ENCODE measurements at places on chromosomes 11 and 22. TPM values are rescaled to one million over a fixed set of nuclear protein-coding genes. Genes with fewer than 3 reads are reported as not detected.

SLC25A22 gene
- total RNA-seq, result 93.9 TPM

HORMAD2 gene
- total RNA-seq, result not detected

SYT7 gene
- total RNA-seq, result 93.6 TPM

CRYBB3 gene
- not detected for total RNA-seq

DEUP1 gene
- not detected for total RNA-seq

NPAS4 gene
- 0.78 TPM for total RNA-seq

KLHDC7B gene
- total RNA-seq, result 0.12 TPM

ISX gene
- not detected for total RNA-seq

TUB gene
- total RNA-seq, result 2.8 TPM

DNA sequence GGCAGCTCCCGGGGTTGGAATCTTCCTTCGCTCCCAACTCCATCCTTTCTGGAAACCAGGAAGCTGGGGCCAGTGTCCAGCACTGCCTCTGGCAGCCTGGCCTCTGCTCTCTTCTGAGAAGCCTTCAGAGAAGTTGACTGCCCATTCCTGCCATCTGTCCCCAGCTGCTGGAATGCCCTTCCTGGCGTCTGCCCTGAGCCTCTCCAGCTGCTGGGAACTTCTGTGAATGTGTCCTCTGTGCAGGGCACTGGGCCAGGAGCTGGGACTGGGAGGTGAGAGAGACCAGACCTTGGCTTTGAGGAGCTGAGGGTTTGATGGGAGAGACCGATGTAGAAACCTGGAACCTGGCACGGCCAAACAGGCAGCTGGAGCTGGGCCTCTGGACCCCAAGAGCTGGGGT lies 5.9 kb upstream of the SOX10 start:
- DNase-seq, result no peak

GRCh38 chr11:69300120-69301060 lies 6.4 kb downstream of the MYEOV start:
- DNase-seq, result no peak

DNA sequence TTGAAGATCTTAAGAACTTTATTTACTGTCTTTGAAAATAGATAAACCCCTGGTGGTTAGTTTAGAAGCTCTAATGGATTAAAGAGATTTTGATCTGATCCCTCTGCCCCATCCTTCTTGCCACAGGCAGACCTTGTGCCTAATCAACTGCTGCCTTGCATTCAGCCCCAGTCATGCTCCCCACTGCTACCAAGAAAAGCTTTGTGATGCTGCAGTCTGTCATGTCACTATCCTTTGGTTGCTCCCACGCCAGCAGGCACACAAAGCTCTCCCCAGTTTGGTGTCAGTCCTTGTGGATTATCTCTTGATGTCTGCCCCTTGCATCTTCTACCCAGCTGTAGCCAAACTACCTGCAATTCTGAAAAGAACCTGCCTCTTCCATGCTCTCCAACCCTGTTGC lies 112.2 kb downstream of the MTNR1B start:
- no peak for DNase-seq

GRCh38 chr22:17172029-17172833 lies 13.2 kb upstream of the HDHD5 start:
- DNase-seq, result no peak

DNA sequence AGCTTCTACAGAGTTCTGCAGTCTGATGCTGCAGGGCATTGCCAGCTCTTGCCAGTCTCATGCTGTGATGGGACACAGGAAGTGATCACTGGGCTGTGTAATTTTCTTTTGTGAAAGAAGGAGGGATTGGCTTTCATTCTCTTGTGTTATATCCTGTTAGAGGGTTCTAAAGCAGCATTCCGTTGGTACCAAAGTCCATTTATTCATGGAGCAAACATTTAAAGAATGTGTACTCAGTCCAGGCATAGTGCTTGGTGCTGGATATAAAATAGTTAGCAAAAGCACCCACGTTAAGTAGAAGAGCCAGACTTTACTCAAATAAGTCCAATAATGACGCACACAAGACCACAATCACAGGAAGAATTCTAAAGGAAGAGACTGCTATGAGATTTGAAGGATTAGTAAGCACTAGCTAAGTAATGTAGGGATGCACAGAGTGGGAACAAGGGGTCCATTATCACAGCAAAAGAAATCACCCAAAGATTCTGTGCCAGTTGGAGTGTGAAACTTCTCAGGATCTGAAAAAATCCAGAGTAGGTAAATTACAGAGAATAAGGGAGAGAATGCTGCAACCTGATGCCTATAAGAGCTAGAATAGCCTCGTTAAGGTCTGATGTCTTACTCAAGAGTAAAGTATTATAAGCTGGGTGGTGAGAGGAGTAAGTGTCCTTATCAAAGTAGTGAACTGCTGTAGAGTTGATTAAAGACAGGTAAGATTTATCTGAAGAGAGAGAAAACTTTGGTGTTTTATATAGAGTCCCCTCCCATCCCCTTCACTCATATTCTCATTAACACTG lies 728.3 kb downstream of the METTL15 start:
- DNase-seq, result no peak

- no peak for DNase-seq
Measured at GRCh38 chr11:133047036-133047770, 485.1 kb downstream of the OPCML start.

DNA sequence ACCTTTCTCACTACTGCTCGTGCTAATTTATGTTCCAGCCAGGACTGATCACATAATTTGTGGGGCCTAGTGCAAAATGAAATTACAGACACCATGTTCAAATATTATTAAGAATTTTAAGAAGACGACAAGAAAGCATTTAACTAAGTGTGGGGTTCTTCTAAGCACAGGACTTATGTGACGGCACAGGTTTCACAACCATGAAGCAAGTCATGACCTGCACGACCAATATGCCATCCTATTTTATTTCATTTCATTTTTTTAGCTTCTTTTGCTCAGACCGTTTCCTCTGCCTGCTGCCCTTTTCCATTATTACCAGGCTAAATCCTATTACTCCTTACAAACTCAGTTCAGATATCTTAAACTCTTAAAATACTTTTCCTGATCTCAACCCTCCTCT lies 462.5 kb downstream of the AASDHPPT start:
- no peak for DNase-seq

DNA sequence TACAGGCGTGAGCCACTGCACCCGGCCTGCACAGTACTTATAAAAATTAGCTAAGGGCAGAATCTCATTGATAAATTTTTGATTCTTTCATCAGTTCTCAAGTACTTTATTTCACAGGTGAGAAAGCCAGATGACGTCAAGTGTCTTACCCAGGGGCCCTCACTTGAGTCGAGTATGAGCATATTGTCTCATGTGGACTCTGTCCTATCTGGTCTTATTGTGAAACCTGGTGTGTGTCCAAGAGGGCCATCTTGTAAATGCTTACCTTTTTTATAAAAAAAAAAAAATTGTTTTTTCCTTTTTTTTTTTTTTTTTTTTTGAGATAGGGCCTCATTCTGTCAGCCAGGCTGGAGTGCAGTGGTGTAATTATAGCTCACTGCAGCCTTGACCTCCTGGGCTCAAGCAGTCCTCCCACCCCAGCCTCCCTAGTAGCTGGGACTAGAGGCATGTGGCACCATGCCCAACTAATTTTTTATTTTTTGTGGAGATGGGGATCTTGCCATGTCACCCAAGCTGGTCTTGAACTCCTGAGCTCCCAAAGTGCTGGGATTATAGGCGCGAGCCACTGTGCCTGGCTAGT lies 6.0 kb downstream of the ACO2 start:
- DNase-seq, result no peak

- DNase-seq, result no peak
Measured at GRCh38 chr11:42025121-42025803, 565.8 kb upstream of the LRRC4C start.

- DNase-seq, result no peak
Measured at GRCh38 chr11:130937051-130937450, 20.8 kb upstream of the SNX19 start.

DNA sequence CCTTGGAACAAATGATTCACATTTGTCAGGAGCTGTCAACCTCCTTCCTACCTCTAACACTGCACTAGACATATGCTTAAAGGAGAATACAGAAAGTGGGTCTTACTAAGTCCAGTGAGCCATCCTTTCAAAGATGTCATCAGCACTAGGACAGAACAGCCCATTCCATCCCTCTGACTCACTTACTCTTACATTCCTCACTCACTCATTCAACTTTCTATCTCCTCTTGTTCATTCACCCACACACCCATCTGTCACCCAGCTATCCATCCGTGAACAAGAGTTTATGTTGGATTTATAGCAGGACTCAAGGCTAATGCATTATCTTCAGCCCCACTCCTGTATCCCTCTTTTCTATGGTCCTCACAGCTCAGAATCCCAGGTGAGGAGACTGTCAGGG lies 9.1 kb downstream of the INSC start:
- DNase-seq, result no peak

DNA sequence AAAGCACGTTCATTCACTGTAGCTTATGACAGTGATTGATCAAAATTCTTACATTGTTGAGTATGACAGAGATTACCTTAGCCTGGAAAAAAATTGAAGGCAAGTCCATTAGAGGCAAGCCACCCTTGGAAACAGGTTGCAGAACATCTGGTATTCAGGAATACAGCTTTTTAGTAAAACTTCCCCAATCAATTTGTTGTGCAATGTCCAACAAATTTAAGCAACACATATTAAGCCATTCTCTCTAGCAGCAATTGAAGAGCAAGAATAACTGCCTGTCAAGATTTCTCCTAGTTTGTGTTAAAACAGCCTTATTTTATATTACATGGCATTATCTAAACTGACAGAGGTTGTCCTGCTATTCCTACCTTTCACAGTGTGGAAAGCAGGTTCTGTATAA lies 37.0 kb downstream of the BCL2L13 start:
- no peak for DNase-seq

DNA sequence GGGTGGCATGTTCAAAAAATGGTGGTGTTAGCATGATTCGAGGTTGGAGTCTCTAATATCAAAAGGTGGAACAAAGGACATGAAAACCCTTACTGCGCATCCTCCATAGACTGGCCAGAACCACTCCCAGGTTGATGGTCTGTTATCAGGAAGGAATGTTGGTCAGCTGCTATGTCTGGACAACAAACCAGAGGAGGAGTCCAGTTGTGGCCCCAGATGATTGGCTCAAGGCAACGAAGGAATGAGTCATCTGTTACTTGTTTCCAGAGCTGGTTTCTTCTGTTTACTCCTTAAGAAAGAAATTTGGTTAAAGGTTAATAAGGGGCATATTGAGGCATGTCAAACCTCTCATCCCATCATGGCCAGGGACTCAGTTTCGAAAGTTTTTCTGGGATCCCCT lies 56.8 kb upstream of the GRIA4 start:
- DNase-seq, result no peak

GRCh38 chr11:120073196-120073595 lies 64.7 kb downstream of the TRIM29 start:
- DNase-seq, result peak; percentile 52

- no peak for DNase-seq
Measured at GRCh38 chr22:47600791-47601625, 838.6 kb downstream of the TBC1D22A start.

DNA sequence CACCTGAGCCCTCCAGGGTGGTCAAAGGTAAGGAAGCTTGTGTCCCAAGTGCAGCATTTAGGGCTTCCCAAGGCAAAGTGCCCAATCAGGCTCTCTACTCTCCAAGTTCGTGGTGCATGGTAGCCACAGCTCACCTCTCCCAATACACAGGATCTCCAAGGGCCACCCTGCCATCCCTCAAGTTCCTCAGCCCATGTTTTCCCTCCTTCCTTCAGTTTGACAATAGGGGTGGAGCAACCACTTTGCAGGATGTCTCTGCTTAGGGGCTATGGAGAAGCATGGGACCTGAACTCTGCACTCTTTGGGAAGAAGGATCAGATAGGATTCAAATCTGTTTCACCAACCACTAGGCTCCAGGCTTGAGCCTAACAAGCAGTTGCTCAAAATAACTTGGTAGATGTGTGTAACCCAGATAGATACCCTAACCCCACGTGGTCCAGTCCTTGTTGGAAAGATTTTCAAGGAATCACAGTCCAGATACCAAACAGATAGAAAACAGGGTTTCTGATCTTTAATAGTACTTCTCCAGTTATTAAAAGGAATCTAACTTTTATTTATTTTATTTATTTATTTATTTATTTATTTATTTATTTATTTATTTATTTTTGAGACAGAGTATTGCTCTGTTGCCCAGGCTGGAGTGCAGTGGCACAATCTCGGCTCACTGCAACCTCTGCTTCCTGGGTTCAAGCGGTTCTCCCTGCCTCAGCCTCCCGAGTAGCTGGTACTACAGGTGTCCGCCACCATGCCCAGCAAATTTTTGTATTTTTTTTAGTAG lies 248.1 kb downstream of the CTTN start:
- no peak for DNase-seq

DNA sequence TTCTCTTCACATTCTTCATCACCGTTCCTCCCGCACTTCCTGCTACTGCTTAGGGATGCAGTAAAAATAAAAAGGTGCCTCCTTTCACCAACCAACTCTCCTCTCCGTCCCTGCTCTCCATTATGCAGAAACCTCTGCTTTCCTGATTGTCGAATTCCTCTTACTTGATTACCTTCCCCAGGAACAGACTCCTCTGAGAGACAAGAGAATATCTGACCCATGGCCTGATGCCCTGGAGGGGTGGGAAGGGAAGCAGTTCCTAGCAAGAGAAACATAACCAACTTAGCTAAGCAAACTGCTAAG lies 80.9 kb downstream of the TRIM29 start:
- DNase-seq, result no peak

- no peak for DNase-seq
Measured at GRCh38 chr11:44308923-44309477, 939 bp downstream of the ALX4 start.

DNA sequence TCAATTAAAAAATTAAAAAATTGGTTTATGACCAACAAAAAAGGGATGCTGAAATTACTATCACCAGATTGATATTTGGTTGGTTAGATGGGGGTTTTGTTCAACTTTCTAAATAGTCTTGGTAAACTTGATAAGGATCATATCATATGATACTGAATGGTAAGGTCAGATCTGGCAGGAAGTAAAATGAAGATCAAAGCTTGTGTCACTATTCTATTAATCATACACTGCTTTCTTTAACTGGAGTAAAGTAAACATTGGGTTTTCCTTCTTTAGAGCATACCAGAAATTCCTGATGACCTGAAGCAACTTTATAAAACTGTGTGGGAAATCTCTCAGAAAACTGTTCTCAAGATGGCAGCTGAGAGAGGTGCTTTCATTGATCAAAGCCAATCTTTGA lies 40.2 kb downstream of the RRM1 start:
- DNase-seq, result no peak

DNA sequence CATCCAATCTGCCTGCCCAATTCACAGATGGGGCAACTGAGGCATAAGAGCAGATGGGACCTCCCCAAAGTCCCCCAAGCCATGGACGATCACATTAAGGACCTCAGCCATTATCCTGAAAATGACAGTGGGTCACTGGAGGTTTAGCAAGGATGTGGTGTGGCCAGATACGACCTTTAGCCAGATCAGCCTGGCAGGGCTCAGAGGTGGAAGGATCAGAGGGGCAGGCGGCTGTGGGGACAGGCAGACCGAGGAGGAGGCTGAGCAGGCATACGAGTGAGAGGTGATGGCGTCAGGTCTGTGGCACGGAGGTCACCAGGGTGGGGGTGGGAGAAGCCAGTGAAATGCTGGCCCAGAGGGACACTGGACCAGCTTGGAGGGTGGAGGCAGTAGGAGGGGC lies 14.1 kb upstream of the TMPRSS6 start:
- DNase-seq, result no peak
